DMS 273 treated with DMSO at 0.1 percent for 48 hours (cell line): ENCODE measurements at places on chromosomes 4 and X.

DNA sequence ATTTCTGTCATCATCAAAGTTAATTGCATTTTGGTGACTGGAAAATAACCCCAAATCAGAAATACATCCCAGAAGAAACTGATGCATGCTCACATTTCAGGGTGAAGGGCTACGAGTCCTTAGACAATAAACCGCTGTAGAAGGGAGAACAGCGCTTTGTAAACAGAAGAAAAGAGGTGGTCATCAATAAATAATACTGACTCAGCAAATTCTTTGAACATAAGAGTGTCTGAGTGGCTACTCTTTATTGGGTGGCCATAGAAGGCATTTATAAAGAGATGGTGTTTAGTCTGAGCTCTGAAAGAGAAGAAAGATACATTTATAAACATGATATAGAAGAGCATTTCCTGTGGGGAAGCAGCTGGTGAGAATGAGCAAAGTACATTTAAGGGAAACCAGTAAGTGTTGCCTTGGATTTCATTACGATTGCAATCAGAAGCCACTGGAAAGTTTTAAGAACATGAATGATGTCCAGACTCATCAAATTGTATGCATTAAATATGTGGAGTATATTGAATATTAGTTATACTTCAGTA is 246.9 kb upstream of the GIMD1 start:
- no peak for DNase-seq

- DNase-seq: no peak
These were observed 22.8 kb downstream of the ELOVL6 start for GRCh38 chr4:110175634-110176033.

DNA sequence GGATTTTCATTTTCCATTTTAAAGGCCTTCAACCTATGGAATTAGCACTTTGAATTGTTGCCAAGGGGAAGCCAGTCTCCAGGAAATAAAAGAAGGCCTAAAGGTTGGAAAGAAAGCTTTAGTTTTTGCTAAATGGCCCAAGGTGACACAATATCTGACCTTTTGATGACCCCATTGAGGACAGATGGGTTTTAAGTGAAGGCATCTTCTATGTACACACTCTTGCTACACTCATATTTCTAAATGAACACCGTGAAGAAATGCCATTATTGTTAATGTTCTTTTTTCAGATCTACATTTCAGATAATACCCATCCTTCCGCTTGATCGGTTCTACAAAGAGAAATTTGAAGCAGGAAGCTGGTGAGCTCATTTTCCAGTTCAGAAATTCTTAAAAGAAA is 162.8 kb upstream of the POU3F4 start:
- no peak for DNase-seq

DNA sequence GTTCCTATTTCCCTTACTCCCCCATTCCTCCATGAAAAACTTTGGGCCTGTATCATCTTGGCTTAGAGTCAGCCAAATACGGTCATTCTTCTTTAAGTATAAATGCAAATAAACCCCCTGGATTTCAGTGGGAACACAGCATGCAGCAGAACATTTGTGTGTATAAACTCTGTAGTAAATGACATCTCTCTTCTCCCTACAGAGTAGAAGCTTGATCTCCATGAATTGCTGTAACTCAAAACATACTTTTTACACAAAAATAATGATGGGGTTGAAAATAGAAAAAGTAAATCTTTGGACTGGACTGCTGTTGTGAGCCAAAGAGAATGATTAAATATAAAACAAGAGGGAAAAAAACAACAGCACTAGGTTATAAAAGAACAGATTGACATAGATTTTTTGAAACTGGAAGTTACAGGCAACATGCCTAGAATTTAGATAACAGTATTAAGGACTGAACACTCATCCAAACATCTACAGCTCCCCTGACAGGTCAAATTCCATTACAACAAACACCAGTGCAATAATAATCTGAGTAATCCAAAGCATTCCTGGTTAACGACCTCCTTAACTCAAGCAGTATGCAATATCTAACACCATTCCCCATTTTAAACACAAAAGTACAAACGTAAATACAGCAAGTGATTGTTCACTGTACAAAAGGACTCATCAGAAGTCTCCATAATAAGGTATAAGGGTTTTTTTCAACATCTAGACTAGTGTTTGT is 30.7 kb downstream of the TSPAN5 start:
- no peak for DNase-seq

GRCh38 chr4:48024522-48024921 is 8.0 kb downstream of the NIPAL1 start:
- no peak for DNase-seq

GRCh38 chr4:76689145-76689817 is 208.7 kb downstream of the SOWAHB start:
- DNase-seq: no peak

- peak; percentile 4 for DNase-seq
These were observed 33.2 kb upstream of the MID1IP1 start for GRCh38 chrX:38768079-38768478.

DNA sequence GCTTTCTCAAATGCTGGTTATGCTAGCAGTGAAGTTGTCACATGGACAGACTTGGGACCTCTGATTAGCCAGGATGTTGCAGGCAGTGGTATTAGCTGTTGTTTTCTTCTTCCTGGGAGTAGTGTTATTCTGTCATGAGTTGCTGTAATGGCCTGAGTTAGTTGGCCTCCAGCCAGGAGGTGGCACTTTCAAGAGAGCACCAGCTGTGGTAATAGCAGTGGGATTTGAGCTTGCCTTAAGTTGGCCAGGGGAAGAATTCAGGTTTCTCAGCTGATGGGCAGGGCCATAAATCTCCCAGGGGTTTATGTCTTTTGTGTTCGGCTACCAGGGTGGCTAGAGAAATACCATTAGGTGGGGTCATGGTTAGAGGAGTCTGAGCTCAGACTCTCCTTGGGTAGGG is 132.6 kb downstream of the GLUD2 start:
- DNase-seq: peak; percentile 28

- DNase-seq: no peak
These were observed 236.0 kb downstream of the AFAP1 start for GRCh38 chr4:7703688-7704087.

- no peak for DNase-seq
These were observed 55.0 kb downstream of the BEX3 start for GRCh38 chrX:103431316-103431715.

GRCh38 chr4:175443547-175443946 is 368.5 kb downstream of the GPM6A start:
- no peak for DNase-seq

- no peak for DNase-seq
These were observed 61.9 kb upstream of the DAPP1 start for GRCh38 chr4:99754756-99755155.

GRCh38 chr4:66169341-66169740 is 499.1 kb upstream of the EPHA5 start:
- no peak for DNase-seq

DNA sequence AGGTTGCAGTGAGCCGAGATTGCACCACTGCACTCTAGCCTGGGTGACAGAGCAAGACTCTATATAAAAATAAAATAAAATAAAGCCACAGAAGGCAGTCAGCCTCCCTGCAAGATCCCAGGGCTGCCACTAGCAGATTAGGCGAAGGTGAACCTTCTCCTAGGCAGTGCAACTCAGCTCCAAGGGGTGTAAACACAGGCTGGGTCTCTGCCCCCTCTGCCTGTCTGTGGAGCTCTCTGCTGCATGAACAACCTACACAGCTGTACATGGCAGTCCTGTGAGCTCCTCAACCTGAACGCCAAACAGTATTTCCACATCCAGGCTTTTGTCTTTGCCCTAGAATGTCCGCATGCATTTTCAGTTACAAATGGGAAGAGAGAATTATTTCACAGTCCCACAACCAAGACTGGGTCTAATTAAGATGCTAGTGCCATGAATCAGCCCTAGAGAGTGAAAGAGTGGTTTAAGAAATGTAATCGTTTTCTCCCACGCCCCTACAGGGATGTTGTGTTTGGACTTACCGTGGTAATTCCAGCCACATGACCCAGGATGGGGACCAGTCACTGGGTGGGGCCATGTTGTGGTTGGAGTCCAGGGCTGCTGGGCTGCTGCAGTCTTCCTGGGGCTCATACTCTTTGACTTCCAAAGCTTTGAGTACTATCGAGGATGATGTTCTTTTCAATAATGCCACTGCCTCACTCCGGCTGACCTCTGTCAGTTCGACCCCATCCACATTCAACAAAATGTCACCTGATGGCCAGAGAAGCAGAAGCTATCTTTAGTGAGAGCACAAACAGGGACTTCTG is 99.0 kb downstream of the FIP1L1 start:
- DNase-seq: no peak

DNA sequence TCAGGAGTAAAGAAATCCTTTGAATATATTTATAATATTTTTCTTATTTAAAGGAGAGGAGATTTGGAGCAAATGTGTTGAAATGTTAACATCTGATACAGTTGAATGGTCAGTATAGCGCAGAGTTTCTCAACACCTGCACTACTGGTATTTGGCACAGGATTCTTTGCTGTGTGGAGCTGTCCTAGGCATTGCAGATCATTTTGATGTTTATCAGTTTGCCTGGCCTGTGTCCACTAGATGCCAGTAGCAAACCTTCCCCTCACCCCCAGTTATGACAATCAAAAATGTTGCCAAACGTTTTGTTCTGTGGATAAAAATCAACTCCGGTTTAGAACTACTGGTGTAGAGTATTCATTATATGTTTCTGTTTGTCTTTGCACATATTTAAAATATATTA is 765.3 kb upstream of the SLIT2 start:
- DNase-seq: no peak

- DNase-seq: no peak
These were observed 67.5 kb upstream of the BMP3 start for GRCh38 chr4:80963051-80963450.
